ENCODE measurements at places on chromosomes 1 and 21. TPM values are rescaled to one million over a fixed set of nuclear protein-coding genes. Genes with fewer than 3 reads are reported as not detected.

The KCNA2 gene
- total RNA-seq = 0.74 TPM

GRCh38 chr1:84550826-84551225 is 23.4 kb downstream of the CTBS start:
- no peak for DNase-seq

The NBPF19 gene
- 29.7 TPM for total RNA-seq

- DNase-seq = no peak
Observed at GRCh38 chr1:205211839-205212536, 486 bp upstream of the DSTYK start.

DNA sequence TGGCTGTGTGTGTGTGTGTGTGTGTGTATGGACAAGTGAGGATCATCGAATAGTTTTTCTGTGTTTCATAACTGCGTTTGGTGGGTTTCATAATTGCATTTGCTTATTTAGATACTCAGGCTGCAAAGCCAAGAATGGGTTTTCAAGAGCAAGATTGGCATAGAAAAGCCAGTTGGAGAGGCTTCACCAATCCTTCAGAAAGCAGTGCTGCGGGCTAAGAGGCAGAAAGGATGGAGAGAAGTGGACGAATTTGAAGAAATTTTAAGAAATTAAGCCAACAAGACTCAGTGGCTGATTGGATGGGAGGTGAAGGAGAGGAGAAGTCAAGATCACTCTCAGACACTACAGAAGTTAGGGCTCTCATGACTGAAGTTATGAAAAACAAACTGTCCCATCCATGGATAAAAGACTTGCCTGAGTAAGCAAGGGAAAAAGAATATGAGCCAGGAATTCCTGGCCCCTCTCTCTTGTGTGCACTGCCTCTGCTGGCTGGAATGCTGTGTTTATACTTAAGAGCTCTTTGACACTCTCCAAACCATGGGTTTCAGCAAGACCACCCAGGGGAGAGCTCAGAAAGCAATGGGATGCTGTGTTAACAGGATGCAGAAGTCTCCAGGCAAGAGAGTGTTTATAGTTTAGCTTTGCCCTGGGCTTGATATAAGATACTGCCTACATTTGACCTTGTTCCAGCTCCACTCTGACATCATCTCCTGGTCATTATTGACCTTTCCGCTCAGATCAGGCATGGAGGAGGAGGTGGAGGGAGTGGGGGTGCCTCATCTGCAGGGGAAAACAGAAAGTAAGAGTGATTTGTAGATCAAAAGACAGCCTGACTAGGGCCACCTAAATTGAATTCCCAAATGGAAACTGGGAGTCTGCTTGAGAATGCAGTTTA is 232.0 kb upstream of the PLXNA2 start:
- DNase-seq = no peak

The PALMD gene
- total RNA-seq = 39.5 TPM

DNA sequence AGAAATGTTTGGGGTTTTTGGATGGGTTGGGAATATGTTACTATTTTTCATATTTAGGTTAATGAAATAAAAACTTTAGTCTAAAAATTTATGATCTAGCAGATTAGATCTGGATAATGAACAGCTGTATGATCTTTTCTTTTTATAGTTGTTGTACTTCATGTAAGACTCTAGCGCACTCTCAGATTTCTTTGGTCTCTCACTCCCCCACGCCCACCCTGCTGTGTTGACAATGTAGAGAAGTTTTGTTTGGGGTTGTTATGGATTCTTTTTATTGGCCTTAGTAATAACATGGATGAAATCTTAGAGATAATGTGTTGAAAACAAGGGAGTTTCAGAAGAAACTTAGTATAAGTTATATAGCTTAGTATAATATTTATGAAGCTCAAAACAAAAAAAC is 5.5 kb downstream of the KLF18 start:
- DNase-seq = no peak

- DNase-seq = no peak
Observed at GRCh38 chr1:164699815-164700491, 141.0 kb downstream of the PBX1 start.

GRCh38 chr1:112464501-112464900 is 44.3 kb upstream of the WNT2B start:
- DNase-seq = peak; percentile 91

- DNase-seq = no peak
Observed at GRCh38 chr1:220748936-220749335, 814 bp downstream of the MTARC2 start.

- no peak for DNase-seq
Observed at GRCh38 chr1:203536980-203537455, 43.1 kb downstream of the OPTC start.

The RUNX1 gene
- total RNA-seq = 62.1 TPM

DNA sequence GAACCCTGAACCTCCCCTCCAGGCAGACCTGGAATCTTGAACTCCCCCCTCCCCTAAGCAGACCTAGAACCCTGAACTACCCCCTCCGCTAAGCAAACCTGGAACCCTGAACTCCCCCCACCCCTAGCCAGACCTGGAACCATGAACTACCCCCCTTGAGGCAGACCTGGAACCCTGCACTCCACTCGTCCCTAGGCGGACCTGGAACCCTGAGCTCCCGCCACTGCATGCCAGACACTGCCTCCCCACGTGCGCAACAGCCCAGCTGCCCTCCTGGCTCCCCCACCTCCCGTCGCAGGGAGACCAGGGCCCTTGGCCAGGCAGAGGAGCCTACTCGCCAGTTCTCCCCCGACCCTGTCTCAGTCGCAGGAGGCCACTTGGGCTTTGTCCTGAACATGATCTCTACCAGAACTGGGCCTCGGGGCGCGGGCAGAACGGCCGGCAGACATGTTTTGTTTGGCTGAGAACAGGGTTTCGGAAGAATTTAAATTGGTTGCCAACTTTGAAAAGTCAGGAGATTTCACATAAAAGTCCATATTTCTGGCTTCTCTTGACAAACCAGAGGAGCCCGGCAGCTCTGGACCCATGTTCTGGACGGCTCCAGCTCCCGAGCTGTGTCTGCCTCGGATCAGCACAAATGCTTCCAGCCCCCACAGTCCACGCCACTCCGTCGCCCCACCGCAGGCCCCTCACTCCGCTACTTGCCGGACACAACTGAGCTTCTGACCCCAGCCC is 9.2 kb upstream of the PLEKHG5 start:
- DNase-seq = no peak

The PLCH2 gene
- total RNA-seq = 30.7 TPM

Measured in vagina (tissue), 2 donors.